ENCODE measurements at places on chromosomes 7 and 10.
A peak's percentile ranks its signal among the peaks of the same experiment; 100 is the strongest.

GRCh38 chr10:132446661-132447445 is 49.9 kb downstream of the PWWP2B start:
- DNase-seq: no peak

GRCh38 chr10:110505130-110505770 is 7.5 kb downstream of the DUSP5 start:
- no peak for DNase-seq

DNA sequence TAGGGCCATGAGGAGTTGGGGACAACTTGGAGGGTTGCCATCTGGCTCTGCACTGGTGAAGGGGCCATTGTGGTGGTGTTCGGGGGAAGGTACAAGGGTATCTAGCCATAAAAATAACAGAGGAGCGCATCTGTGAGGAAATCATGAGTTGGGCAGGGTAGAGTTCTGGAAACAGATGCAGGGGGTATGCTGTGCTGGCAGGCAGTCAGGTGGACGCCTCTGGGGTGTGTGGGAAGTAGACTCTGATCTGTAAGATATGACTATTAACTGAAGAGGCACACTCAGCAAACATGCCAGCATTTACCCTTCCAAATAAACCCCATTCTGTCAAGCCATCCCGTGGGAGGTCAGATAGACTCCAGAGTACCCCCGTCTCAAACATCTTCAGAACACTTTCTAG is 79.8 kb downstream of the CLEC2L start:
- no peak for DNase-seq

GRCh38 chr10:26755443-26755903 is 58.0 kb downstream of the PDSS1 start:
- DNase-seq: no peak

DNA sequence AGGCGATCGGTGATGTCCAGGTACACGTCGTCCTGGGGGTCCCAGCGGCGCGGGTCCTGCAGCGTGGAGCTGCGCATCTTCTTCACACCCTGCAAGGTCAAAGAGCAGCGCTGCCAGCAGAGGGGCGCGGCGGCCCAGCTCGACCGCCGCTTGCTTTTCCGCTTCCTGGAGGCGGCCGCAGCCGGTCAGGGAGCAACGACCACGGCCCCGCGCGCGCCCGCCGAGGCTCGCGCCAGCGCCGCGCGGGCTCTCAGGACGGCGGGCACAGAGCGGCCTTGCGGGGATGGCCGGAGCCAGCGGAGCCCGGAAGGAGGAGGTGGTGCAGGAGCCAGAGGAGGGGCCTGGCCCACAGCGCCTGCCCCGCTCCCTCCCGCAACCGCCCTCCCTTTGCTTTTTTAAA is 76.4 kb upstream of the CDC14C start:
- no peak for DNase-seq

DNA sequence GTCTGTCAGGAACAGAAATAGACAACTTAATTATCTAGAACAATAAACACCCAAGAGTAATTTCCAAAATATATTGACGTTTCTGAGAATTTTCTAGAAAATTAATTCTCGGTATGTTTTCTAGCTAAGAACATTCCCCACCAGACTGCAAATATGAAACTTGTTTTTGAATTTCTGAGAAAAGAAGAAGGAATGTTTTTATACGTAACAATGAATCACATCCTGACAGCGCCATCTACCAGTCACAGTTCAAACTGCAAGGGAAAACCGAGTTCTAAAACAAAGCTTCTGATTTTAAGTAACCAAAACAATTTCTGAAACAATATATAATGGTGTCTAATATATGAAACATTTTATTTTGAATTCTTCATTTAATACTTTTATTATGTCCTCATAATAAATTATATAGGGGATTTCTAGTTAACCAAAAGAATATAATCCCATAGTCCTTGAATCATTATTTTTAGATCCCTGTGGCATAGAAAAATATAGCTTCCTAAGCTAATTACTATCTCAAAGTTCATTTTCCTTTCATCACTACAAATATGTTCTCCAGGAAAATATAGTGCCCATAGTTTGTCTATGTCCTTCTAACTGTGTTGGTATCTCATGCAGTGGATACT is 34.5 kb upstream of the MEOX2 start:
- no peak for DNase-seq

DNA sequence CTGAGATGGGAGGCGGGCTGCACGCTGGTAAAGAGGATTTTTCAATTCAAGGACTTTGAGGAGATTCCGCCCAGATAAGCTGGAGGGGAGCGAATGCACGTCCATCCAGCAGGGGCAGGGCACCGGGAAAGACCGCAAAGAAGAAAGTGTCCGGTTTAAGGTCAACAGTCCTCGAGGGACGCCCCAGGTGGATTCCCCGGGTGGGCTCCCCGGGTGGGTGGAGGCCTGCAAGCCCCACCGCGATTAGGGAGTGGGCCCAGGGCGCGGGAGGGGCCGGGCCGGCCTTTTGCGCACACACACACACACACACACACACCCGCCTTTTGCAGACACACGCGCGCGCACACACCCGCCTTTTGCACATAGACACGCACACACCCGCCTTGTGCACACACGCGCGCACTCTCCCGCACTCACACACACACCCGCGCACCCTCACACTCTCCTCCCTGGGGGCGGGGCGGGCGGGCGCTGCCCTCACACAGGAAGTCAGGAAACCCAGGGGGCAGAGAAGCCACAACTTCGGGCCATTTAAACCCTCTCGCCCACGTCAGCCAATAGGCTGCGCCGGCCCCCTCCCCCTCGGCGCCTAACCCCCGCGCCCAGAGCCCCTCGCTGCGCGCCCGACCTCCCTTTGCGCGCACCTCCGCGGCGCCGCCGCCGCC is 615 bp downstream of the ARHGAP12 start:
- peak; percentile 19 for DNase-seq

GRCh38 chr7:44440577-44441078 is 49.8 kb downstream of the NUDCD3 start:
- no peak for DNase-seq
